ENCODE measurements at places on chromosomes 2 and 18.

- DNase-seq: no peak
These were observed 31.5 kb upstream of the COLEC12 start for GRCh38 chr18:532018-532417.

DNA sequence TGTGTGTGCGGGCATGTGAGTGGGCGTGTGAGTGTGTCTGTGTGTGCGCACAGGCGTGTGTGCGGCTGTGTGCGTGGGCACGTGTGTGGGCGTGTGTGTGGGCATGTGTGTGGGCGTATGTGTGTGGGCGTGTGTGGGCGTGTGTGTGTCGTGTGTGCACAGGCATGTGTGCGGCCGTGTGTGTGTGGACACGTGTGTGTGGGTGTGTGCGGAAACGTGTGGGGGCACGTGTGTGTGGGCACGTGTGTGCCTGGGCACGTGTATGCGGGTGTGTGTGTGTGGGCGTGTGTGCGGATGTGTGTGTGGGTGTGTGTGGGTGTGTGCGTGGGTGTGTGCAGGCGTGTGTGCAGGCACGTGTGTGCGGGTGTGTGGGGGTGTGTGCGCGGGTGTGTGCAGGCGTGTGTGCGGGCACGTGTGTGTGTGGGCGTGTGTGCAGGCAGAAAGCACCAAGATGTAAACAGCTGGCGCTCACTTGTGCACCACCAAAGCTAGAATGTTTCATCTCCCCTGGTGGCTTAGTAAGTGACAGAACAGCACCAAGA, 31.2 kb upstream of the ALKAL2 start:
- DNase-seq: no peak

DNA sequence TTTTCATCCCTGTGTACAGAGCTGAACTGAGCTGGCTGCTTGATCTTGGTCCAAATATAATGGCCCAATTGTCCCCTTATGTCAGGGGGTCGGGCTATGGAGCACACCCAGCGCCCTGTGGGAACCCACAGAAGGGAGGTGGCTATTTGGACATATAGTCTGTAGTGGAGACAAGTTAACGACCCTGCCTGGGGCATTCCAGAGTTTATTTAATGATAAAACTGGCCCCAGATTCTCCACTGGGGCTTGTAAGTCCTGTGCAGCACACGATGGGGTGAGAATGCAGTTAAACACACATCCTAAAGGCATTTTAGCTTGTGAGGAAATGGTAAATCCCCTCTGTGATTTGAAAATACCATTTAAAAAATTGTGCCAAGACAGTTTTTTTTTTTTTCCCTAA, 72.9 kb downstream of the QPCT start:
- DNase-seq: no peak

DNA sequence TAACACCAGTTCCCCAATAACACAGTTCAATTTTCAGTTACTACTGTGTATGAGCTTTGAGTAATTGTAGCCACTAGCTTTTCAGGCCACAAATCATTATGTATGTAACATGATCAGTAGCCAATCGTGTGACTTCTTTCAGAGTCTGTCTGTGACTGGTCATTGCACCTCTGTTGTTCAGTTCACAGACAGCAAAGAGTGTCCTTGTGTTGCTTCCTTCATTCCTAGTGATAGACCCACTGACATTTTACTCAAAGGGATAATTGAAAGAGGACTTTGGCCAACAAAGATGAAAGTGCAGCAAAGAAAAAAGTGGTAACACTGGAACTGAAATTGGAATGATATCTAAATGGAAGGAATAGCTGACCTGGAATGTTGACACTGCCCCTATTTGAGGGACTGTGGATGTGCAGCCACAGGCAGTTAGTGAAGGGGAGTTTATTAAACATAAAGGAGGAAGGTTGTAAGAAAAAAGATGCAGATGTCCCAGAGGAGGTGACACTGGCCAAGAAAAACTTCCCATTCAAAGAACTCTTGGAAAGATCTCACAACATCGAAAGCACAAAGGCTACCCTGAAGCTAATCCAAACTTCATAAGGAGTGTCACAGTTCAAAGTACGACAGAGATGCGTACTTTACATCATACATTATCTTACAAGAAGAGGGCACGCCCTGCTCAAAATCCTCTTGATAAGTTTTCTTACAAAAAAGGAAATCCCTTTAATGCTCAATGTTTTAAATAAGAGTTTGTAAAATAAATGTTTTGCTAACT, 19.3 kb downstream of the TTC39C start:
- no peak for DNase-seq

- DNase-seq: no peak
These were observed 22.2 kb downstream of the PIK3C3 start for GRCh38 chr18:41977233-41977632.

DNA sequence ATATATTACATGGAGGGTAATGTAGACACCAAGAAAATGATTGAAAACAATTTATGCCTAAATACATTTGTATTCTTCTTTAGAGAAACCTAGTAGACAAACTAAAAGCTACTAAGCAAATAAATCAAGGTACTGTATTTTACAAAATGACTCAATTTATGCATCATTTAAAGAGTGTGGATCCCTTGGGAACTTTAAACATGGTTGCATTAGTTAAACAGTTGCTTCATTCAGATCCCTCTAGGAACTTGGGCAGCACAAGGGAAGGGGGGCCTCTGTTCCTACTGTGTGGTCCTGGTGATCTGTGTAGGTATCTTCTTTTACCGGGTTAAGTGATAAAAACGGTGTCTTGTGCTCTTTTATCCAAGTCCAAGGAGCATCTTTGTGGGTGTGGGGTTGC, 31.5 kb upstream of the ATP8B1 start:
- DNase-seq: no peak

DNA sequence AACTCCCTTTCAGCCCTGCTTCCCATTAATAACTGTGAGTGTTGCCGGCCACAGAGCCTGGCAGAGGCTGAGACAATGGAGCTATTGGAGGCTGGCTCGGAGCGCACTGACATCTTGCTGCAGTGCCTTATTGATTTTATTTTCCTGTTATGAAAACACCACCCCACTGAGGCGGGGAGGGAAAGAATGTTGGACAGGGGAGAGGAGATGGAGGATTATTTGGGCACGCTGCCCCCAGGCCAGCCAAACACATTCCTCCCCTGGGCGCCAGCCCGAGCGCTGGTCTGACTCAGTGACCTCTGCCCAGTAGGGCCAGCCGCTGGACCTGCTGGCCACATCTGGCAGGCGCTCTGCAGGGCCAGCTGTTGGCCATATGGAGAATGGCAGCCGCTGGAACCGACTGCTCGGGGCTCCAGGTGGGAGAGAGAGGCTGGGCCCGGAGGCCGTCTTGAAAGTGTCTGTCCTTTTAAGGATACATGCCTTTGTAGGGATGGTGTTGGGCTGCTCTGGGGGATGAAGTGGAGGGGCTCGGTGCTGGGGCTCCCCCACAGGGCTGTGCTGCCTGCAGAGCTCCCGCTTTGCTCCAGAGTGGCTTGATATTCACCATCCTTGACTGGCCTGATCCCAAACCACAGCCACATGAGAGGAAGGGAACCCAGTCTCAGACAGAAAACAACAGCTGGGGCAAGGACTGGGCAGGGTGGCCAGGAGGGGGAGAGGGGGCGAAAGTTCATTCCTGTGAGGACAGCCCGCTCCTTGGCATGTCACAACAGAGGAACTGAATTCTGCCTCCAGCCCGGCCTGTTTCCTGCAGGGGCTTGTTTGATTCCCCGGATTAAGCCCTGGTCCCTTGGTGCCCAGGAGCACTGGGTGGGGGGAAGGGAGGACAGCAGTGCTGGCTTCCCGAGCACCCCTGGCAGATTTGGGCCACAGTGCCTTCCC, 179.0 kb downstream of the KLHL29 start:
- DNase-seq: no peak

- no peak for DNase-seq
These were observed 9.3 kb downstream of the RDH14 start for GRCh38 chr2:18551169-18551568.

GRCh38 chr2:98892871-98893270, 43.2 kb downstream of the CRACDL start:
- DNase-seq: no peak

DNA sequence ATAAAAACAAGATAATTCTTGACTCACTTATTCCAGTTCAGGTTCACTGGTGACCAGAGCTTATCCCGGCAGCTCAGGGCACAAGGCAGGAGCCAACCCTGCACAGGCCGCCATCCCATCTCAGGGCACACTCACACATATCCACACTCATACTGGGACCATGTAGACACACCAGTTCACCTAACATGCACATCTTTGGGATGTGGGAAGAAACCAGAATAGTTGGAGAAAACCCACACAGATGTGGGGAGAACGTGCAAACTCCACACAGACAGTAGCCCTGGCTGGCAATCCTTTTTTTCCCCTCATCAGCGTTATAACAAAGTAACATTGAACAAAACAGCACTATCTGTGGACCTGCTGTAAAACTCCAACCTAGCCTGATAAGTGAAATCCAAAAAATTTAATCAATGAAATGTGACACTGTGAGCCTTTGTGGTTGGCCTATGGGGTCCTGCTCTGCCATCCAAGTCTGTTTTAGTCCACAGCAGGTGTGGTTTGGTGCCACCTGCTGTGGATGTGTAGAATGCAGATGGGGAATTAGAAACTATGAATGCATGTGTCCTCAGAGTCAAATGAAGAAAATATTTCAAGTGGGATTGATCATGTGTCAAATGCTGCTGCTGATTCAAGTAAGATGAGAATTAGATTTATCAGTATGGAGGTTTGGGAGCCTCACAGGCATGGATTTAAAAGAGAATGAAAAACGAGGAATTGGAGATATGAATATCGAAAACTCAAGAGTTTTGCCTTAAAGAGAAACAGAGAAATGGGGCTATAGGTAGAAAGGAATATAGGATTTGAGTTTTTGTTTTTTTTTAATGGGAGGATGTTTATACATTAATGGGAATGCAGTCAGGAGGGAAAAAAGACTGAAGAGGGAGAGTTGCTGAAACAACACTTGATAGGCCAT, 47.0 kb downstream of the UGP2 start:
- DNase-seq: peak; percentile 49

DNA sequence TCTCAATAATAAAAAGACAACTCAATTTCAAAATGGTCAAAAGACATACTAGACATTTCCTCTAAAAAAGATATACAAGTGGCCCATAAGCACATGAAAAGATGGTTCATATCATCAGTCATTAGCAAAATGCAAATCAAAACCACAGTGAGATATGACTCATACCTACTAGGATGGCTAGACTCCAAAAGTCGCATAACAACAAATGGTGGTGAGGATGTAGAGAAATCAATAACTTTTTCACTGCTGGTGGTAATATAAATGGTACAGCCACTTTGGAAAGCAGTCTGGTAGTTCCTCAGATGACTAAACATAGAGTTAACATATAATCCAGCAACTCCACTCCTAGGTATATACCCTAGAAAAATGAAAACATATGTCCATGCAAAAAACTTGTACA, 242.3 kb upstream of the NOL4 start:
- no peak for DNase-seq

DNA sequence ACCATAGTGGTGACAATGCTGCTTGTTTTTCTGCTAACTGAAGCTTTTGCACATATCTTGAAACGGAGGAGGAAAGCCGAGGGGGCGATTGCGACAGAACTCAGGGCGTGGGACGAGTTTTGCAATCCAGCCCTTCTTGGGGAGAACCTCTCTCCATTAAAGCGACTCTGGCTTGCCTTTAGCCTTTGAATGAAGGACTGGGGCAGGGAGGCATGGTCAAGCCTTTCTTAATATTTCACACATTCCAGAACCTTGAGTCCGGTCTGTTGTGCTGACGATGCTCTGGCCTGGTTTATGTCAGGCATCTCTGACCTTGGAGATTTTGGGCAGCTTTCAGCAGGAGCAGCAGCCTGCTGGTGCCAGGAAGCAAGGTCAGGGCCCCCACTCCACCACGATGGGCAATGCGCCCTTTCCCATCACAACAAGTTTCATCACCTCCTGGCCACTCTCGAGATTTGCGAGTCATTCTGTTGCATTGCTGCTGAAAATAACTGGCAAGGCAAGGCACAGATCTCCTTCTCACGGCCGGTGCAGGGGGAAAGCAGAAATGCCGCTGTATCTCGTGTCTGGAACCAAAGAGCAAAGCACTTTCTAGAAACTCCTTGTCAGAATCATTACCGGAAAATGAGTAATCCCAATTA, 10.8 kb downstream of the EMILIN2 start:
- no peak for DNase-seq

DNA sequence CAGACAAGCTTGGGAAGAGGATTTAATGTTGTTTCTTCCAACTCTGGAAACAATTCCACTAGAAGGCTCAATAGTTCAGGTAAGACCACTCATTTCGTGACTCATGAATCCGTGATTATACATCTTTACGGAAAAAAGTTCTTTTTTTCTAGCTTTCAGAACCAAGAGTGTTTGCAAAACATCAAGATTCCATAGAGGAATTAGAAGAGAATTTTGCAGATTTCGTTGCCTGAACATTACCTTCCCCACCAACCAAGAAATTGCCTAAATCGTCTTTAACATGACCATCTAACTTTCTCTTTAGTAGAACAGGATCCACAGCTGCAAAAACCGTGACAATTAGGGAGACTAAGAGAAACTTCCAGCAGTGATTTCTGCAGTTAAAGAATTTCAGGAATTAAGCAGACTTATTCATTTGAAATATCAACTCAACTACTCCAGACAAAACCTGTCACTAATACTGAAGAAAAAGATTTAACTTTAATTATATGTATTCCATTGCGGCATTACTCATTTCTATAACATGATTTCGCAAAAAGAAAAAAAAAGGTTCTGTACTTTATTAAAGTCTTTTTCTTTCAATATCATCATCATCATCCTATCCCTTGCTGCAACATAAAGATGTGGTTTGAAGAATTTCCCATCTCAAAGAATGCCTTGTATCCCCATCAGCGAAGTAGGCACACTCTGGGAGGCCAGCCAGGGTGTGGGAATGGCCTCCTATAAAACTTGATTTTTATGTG, 1.9 kb upstream of the NAB1 start:
- no peak for DNase-seq

DNA sequence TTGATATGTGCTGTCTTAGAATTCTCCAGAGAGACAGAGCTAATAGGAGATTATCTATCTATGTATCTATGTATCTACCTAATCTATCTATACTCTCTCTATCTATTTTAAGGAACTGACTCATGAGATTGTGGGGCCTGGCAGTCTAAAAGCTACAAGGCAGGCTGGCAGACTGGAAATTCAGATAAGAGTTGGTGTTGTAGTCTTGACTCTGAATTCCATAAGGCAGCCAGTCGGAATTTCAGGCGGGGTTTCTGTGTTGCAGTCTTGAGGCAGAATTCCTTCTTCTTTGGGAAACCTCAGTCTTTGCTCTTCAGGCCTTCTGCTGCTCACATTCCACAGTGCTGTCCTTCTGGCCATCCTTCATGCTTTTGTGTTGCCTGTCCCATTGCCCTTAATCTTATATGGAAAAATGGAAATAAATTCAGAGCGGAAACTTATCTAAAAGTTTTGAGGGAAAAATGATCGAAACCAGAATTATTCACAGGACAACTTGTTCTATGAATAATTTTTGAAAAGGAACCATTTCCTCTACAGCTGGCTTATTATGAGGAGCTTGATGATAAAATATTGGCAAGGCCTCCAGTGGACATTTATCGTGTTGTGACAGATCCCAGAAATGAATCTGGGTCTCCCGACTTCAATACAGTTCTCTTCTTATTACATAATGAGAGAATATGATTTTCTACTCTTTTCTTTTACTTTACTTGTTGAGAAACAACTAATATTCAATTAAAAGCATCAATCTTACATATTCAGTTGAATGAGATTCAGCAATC, 10.8 kb downstream of the IL1RL1 start:
- no peak for DNase-seq

Measured in CD4-positive, alpha-beta T cell treated with Interleukin-17A for 4 hours (primary cell).